DMS 273 treated with DMSO at 0.1 percent for 48 hours (cell line): ENCODE measurements at places on chromosomes 5 and 9.

- no peak for DNase-seq
Observed at GRCh38 chr5:80579050-80579449, 9.0 kb upstream of the ANKRD34B start.

DNA sequence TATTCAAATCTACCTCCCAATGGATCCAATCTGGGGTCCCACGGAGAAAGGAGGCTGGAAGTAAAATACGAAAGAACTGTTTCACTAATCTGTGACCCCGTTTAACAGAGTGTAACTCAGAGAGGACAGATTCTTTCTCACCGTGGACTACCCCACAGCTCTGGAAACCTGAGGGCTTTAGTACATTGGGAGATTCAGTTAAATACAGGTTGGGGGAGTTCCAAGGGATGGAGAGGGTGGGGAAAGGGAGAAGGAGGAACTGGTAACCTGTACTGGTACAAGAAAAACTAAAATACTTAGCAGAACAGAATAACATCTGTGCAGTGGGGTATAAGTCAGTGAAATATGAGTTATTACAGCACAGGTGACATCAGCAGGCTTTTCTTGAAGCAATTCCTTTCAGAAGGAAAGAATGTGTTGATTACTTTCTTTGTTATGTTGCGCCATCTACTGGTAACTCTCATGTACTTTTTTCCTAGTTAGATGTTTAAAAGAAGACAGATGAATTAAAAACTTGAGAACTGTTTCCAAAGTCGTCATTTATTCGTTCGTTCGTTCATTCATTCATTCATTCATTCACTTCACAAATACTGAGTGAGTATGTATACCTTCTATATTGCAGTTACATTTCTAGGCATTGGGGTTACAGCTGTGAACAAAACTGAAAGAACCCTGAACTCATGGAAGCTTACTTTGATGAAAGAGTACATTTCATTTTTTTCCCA lies 30.0 kb upstream of the STOM start:
- peak; percentile 34 for DNase-seq

DNA sequence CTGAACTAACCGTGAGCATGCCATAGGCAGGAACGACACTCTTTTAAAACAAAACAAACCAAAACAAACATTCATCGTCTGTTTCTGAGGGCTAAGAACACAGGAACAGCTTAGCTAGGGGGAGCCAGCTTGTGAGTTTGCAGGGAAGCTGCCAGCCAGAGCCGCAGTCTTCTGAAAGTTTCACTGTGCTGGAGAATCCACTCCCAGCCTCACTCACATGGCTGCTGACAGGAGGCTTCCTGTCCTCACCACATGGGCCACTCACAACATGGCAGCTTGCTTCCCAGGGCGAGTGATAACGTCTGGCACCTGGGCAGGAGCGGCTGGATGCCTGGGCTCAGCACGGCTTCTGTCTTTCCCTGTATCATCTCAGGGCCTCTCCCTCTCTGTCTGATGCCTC lies 275.2 kb downstream of the MSX2 start:
- no peak for DNase-seq

- no peak for DNase-seq
Observed at GRCh38 chr5:61275841-61276240, 56.2 kb upstream of the ZSWIM6 start.

DNA sequence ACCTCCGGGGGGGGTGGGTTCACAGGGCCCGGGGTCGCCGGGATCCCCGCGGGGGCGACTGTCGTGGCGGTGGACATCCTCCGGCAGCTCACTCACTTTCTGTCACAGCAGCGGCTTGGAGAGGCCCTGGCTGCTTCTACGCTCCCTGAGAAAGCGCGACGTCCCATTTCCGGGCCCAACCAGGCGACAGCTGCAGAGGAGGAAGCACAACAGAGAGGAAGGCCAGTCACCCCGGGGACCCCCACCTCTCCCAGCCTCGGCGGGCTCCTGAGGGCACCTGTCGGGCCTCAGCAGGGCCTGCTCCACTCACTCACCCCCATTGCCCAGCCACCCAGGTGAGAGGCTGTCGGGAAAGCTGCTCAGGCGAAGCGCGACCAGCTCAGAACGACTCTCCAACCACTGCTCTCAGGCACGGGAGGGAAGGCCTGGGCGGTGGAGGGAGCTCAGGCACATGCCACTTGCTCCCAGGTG lies 14.4 kb downstream of the BRD3 start:
- no peak for DNase-seq

DNA sequence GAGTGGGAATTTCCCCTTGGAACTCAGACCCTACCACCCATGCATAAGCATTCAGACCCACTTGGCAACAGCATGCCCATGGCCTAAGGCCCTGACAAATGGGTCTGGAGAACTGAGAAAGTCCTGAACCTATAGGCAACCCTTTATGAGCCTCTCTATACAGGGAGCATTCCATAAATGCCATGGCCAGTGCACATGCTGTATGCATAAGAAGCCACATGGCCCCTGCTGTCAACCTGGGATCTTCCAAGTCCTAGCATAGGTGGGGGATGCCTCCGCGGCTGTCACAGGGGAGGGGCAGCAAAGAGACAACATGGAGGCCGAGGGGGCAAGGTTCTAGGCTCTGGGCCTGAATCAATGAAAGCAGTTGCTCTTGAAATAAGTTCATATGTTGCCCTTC lies 8.2 kb upstream of the NIPAL4 start:
- no peak for DNase-seq

DNA sequence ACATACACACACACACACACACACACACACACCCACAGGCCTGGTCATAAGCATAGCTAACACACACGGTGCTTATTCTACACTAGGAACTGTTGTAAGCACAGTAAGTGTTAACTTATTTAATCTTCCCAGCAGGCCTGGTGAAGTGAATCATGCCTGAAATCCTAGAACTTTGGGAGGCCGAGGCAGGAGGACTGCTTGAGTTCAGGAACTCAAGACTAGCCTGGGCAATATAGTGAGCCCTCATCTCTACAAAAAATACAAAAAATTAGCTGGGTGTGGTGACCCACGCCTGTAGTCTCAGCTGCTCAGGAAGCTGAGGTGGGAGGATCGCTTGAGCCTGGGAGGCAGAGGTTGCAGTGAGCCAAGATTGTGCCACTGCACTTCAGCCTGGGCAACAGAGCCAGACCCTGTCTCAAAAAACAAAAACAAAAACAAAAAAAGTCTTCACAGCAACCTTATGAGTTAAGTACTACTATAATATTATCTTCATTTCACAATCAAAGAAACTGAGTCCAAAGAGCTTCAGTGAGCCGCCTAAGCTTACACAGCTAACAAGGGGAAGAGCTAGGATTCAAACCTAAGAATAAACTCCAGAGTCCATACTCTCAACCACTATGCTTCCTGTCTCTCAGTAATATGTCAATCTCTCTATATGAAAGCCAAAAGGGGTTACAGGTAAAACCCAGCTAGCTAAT lies 2.3 kb downstream of the MEGF9 start:
- DNase-seq, result no peak

- no peak for DNase-seq
Observed at GRCh38 chr5:178423431-178423830, 166.8 kb downstream of the COL23A1 start.

- DNase-seq, result no peak
Observed at GRCh38 chr9:2919347-2919746, 75.5 kb upstream of the PUM3 start.

GRCh38 chr5:177390363-177391300 lies 6.4 kb downstream of the SLC34A1 start:
- DNase-seq, result peak; percentile 42

DNA sequence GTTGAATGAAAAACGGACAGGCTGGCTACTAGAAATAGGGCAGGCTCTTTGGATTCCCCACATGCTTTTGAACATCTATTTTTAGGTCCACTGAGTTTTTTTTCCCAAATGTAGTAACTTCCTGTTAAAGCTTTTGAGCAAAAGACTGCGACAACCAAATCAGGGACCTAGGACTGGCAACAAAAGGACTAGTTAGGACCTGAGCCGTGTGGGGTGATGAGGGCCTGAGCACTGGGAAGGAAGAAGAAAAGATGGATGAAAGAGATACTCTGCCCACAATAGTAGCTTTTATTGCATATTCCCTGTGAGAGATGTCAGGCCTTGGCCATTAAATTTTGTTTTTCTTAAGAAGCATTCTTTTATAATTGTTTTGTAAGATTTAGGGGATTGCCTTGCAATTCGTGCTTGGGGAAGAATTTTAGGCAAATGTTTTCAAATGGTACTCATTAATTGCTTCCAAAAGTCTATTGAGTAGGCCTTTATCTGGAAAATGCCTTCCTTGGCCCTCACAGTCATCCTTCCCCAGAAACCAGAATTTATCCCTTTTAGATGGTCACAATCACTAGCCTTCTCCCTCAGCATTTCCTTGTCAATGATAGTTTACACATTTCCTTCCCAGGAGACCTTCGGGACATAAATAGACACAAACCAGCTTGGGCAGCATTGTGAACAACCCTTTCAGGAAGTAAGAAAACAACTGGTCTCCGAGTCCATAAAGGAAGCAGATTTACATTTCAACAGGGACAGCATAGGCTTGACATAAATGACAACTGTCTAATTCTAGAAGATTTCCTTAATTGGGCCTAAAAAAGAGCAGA lies 166.5 kb downstream of the RMI1 start:
- no peak for DNase-seq

- DNase-seq, result no peak
Observed at GRCh38 chr5:10537624-10538023, 26.2 kb upstream of the ANKRD33B start.

DNA sequence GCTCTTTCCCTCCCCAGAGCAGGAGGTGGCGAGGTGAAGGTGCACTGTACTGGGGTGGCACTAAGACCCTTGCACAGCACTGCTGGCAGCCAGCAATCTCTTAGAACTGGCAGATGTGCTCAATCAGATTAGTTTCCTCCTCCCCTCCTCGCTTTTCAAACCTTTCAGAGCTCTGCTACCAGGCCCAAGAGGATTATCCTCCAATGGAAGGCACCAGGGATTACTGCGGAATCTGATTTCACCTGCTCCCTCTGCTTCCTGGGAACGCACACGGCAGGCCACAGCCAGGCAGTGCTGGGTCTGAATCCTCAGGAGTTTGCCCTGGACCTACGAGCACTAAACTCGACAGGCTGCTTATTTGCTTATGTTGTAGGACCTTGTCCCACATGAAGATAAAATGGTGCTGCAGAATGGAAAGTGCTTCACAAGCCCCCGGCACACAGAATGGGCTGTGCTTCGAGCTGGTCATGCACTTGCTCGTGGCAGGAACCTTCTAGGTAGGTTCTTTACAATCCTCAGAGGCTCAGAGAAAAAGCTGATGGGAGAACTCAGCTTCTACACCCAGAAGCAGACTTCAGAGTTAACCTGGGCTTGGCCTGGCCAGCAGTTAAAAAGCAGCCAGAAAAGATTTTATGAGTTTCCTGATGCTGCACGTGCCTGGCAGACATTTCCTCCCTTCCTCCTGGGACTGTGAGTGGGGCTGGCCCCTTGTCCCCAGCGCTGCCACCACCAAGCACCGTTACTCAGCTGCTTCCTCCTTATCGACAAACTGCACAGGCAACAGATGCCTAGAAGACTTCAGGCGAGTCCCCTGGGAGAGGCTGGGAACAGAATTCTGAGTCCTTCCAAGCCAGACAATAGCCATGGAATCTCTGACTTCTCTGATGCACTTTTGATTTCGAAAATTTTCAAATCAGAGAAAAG lies 33.1 kb downstream of the FABP6 start:
- peak; percentile 70 for DNase-seq

DNA sequence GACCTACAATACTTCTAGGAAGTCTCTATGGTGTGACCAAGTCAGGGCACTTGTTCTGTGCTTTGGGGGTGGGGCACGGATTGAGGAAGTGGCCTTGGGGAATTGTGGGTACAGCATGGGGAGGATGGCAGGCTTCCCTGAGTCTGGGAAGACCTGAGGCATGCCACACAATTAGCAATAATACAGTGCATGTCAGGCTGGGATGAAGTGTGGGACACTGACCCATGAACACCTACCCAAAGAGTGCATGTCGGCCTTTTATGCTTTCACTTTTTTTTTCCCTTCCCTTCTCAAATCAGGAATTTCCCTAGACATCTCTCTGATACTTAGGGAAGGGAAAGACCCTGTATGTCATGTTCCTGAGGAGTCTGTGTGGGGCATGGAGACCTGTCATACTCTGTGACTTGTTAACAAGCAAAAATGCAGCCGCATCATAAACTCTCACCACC lies 146.4 kb downstream of the PALM2AKAP2 start:
- no peak for DNase-seq

- no peak for DNase-seq
Observed at GRCh38 chr9:35070823-35071813, 1.3 kb downstream of the VCP start.

GRCh38 chr5:137262818-137263217 lies 236.3 kb downstream of the SPOCK1 start:
- DNase-seq, result no peak
